Fibroblast of mammary gland (primary cell): ENCODE measurements at places on chromosomes 12 and 14.

DNA sequence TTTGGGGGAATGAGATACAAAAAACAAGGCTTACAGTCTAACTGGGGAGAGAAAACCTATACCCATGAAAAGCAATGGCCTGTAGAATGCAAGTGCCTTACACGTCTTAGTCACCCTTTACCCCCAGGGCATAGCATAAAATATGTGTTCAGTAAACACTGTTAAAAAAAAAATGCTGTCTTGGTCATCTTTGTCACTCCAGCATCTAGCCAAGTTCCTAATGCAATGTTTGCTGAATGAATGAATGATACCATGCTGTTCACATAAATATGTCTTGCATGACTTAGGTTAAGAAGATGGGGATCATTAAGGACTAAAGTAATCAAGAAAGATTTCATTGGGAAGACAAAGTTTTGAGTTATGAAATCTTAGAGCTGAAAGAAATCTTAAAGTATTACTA is 38.5 kb downstream of the PPP2R5E start:
- DNase-seq: no peak

DNA sequence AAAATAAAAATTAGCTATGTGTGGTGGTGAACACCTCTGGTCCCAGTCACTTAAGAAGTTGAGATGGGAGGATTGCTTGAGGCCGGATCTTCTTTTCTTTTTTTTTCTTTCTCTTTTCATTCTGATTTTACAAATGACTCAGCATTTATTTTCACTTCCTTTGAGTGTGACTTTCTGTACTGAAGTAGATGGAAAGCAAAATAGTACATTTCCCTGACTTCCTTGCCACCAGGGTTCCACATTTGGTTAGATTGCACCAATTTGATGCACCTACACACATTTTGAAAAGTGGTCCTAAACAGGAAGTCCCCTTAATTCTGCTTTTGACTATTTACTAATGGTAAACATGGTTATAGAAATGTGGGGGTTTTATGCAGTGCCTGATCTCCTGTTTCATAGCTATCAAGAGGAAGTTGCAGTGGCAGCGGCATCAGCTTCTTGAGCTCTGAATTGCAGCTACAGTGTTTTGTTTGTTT is 13.0 kb upstream of the LEMD3 start:
- peak; percentile 8 for DNase-seq

DNA sequence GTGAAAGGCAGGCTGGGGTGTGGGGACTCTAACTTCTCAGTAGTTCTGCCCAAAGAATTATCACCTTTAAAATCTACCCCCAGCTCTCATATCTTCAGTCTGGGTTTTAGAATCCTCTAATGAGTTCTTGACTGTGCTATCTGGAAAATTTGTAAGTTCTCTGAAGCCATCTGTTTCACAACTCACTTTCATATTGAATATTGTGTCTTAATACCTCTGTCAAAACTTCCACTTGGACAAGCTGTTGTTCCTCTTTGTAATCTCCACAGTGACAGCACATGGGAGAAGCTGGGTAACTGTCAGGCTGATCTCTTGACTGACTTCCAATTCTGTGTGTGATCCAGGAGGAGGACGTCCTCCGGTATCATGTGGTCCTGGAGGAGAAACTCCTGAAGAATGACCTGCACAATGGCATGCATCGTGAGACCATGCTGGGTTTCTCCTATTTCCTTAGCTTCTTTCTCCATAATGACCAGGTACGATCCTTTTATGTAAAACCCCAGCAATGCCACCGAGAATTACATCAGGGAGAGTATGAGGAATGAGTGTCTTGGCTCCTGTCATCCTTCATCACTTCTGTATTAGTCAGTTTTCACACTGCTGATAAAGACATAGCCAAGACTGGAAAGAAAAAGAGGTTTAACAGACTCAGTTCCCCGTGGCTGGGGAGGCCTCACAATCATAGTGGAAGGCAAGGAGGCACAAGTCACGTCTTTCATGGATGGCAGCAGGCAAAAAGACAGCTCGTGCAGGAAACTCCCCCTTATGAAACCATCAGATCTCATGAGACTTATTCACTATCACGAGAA is 111.9 kb downstream of the STAB2 start:
- no peak for DNase-seq

- DNase-seq: no peak
Measured at GRCh38 chr12:100953677-100954076, 159.1 kb downstream of the ANO4 start.

DNA sequence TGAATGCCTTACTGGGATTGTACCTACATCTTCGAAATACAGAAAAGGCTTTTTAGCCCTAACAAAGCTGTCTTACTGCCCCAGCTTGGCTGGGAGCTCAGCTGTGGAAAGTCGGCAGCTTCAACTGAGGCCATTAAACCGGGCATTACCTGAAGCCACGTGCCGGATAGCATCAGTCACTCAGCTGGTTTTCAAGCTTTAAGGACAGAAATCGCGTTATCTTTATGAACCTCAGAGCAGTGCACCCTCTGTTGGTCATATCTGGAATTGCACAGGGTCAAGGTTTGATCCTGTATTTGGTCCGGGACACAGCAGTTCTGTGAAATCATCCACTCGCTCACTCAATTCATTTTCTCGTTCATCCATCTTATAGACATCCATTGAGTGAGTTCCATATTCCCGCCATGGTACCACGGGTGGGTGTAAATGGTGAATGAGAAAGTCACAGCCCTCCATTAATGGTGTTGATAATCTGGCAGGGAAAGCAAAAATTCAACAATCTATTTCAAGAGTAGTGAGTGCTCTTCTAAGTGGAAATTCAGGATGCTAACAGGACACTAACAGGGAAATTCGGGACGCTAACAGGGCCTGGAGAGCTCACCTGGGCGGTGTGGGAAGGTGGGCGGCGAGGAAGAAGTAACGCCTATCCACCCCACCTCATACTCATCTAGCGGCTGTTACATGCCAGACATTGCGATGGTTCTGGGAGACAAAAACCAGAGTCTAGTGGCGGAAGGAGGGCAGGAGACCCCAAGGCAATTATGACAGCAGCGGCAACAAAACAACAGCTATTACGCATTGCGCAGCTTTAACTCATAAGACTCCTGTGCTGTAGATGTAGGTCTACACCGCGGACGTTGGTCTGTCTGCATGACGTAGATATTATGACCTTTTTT is 60.6 kb upstream of the TCL1A start:
- DNase-seq: peak; percentile 58

DNA sequence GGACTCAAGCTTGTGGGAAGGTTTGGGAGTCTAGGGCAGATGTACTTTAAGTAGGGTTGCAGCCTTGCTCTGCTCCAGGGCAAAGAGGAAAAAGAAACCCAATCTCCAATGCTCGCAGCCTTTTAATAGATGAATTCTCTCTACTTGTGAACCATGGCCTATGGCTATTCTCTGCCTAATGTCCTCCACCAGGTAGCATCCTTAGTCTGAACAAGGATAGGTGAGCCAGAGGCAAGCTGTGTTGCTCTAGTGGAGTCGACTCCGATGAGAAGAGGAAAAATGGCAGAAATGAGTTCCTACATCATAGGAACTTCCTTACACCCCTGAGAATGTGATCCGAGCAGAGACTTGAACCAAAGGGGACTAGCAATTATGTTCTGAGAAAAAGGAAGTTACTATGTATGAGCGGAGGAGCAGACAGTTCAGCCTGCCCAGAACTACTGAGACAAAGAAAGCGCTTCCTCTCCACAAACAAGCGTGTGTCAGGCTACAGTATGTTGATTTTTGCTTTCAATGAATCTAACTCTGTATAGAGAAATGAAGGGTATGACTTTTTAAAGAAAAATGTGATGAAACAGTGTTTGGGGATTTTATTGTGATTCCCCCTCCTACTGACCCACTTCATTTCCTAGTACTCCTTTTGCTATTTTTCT is 153.6 kb upstream of the ARID2 start:
- DNase-seq: peak; percentile 8

- peak; percentile 10 for DNase-seq
Measured at GRCh38 chr12:18345021-18345735, 83.9 kb downstream of the PIK3C2G start.

DNA sequence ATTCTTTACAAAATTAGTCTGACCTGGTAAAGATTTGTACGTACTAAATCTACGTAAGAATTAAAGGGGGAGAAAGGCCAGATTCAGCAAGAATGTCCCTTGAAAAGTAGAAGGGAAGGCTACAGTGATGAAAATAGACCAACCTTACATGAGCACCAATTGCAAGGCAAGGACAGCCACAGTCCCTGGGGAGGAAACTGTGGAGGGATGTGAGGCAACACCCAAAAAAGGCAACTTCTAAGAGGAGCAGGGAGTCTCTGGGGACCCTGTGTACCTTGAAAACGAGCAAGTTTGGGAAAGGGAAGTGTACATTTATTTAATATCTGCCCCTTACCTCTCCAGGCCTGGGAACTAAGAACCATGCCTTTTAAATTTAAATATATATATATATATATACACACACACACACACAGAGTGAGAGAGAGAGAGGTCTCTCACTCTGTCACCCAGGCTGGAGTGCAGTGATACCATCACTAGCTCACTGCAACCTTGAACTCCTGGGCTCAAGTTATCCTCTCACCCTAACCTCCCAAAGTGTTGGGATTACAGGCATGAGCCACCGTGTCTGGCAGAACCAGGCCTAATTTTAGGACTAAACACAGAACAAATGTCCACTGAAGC is 56.4 kb downstream of the TMCC3 start:
- DNase-seq: no peak

DNA sequence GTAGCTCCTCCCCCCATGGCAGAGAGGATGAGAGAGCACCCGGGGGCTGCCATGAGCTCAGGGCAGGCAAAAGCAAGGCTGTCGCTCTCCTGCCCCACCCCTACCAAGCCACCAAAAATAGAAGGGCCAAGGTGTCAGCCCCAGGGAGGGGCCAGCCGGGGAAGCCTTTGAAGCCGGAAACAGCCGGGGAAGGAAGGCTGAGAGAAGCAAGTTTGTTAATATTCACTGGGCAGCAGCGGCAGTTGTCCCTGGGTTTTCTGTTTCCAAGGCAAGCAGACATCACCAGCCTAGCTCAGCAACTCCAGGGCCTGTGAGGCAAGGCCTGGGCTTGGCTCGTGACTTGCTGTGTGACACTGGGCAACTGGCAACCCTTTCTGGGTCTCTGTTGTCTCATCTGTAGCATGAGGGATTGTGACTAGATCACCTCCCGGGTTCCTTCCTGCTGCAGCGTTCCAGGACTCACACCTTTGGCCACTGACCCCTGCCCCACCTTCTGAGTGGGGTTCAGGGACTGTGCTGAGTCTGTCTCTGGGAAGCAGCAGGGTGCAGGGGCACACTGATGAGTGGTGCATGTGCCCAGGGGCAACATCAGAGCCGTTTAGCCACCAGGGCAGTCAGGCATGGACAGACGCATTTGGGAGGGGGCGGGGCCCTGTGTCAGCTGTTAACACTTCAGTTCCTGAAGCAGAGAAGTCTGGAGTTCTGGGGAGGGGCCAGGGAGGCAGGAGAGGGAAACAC is 24.3 kb downstream of the SYNDIG1L start:
- no peak for DNase-seq

DNA sequence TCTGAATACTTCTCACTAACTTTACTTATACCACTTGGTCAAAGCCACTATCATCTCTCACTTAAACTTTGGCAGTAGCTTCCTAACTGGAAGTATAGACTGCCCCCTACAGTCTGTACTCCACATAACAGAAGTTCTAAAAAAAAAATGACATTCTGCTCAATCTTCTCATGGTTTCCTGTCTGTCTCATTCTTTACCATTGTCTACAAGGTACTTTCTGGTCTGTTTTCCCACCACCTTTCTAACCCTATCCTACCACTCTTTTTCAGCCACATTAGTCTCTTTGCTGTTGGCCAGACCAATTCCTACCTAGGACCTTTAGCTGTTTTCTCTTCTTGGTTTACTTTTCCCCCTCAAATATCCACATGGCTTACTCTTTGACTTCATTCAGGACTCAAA is 14.7 kb downstream of the CPSF6 start:
- DNase-seq: peak; percentile 67

DNA sequence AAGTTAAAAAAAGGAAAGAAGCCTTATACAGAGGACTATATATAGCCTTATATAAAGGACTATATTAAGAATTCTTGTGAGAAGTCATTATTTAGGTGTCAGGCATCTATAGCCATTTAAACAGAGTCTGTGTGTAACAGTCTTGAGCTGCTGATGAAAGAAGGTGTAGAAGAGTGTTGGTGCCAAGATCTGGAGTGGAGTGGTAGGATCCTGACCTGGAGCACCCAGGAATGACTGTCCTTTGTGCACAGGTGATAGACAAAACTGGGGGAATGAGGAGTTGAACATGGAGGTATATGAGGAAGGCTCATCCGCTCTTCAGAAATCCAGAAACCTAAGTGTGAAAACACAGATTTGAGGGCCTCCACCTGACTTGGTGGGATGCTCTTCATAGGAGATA is 747.3 kb downstream of the NRXN3 start:
- no peak for DNase-seq

DNA sequence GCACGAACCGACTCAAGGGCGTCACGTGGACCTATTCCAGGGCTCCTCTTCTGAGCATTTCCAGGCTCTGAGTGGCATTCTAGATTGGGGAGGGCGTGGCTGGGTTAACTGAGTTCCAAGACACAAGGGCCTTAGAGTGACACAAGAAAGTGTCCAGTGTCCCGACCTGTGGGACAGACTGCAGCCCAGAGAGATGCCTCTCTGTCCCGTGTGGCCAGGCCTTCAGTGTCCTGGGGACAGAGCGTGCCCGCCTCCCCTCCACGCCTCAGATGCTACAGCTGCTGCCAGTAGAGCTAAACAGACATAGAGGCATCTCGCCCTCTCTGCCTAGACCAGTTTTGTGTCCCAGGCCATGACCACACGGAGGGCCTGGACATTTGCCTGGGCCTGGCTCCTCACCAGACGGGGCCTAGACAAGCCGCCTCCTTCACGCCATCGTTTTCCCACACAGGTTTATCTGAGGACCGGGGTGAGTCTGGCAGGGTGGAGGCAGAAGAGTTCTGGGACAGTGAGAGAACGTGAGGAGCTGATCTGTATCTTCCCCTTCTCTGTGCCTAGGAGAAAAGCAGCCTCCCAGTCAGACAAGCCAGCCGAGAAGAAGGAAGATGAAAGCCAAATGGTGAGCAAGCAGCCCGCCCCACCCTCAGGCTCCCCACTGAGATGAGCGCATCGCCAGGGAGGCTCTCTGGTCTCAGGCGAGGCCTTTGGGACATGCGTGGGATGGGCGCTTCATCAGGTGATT is 27.1 kb downstream of the DEGS2 start:
- peak; percentile 92 for DNase-seq

GRCh38 chr12:58888131-58888783 is 32.0 kb downstream of the LRIG3 start:
- DNase-seq: peak; percentile 77

GRCh38 chr12:69701826-69702225 is 2.7 kb upstream of the BEST3 start:
- no peak for DNase-seq
